ENCODE measurements at places on chromosomes 4 and X.

- no peak for DNase-seq
These were observed 216.8 kb downstream of the FBXO8 start for GRCh38 chr4:174066611-174067205.

GRCh38 chrX:22634751-22635150 is 362.0 kb downstream of the CBLL2 start:
- DNase-seq = no peak

GRCh38 chr4:8557151-8558076 is 22.8 kb upstream of the GPR78 start:
- no peak for DNase-seq

DNA sequence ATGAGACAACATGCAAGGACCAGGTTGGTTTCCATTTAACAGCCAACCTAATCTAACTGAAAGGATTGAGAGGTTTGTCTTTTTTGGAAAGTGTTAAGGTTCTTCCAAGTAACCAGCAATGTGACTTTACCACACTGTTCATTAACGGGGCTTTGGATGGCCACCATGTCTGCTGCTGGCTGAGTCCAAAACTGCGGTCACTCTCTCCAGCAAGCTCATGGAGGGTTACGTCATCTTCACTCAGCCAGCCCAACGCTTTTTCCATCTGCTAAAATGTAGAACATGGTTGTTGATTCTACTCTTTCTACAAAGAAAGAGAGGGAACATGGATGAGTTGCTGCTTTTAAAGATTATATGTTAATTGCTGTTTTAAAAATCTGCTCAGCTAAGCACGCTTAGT is 11.0 kb downstream of the PKD2 start:
- DNase-seq = no peak

- no peak for DNase-seq
These were observed 26.1 kb downstream of the ARFIP1 start for GRCh38 chr4:152805818-152806217.

- DNase-seq = no peak
These were observed 74.3 kb downstream of the NUDT10 start for GRCh38 chrX:51406688-51407519.

DNA sequence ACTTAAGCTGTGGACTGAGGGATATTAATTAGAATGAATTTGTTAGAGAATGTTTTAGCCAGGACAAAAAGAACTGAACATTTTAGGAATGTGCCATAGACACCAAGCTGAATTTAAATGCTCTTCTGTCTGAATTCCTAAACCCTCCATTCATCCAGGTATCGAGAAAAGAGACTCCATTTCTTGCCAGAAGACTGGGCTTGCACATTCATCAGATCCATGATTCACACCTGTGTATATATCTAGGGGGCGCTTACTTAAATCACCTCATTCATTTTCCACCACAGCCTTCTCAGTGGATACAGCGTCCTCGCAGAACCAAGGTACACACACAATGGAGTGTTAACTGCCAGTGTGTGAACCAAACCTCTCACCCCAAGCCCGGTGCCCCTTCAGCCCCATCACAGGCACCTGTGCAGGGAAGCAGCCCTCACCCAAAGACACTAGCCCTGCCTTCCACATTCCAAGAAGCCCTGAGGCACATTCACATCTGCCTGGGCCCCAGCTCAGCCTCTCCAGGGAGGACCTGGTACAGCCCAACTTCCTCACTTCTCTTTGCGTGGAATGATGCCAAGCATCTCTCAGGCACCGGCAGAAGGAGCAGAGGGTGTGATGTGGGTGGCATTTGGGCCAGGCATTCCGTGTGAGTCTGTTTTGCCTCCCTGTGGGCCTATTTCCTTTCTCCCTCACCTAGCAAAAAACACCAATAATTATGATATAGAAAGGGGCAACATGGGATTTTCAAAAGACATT is 35.6 kb upstream of the C1QTNF7 start:
- DNase-seq = no peak

DNA sequence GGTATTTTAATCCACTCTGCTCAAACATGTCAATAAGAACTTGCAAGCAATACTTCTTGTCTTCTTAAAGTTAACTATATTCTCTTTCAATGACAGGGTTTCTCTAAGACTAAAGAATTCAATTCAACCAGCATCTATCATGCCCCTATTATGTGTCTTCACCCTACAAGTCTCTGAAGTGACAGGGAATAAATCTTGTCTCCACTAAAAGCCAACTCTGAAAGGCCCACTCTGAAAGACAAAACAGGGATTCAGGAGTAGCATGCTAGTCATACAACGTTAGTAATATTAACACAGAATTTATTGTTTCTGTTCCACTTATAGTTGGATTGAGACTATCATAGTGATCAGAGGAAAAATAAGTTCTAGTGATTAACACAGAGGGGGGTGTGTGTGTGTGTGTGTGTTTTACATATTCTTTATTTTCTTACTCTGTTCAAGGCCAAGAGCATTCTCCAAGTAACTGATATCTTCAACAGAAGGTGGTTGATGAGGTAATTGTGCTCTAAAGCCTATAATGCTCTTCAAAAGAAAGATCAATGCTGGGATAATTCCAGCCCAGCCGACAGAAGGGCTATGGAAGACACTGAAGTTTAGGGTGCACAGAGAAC is 122.4 kb upstream of the DCLK2 start:
- DNase-seq = no peak

- DNase-seq = no peak
These were observed 14.6 kb downstream of the ZNF718 start for GRCh38 chr4:138935-139334.

GRCh38 chrX:5976332-5976731 is 252.3 kb downstream of the NLGN4X start:
- DNase-seq = no peak

DNA sequence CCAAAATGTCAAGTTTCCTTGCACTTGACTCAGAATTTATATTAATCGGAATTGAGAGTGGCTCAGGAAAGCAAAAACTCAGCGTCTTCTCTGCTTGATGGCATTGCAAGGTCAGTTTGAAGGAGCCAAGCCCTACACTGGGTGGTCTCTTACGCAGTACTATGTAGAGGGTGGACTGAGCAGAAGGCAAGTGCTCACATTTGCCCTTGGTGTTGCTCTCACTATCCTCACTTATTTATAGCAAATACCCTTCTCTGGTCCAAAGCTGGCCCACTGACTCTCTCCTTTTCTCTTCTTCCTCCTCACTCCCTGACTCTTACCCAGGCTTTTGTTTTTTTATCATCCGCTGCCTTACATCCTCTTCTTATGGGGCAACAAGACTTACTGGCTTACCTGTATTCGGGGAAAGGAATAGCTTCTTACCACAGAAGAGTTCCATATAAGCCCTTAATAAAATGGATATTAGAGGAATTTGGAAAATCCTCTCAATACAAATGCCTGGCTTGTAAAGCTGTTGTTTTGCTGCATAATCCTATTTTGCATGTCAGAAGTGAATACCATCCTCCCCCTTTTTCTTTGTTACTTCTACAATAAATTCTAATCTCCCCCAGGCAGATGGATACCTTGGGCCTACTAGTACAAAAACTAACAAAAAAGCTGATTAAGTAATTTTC is 24.8 kb upstream of the GATB start:
- no peak for DNase-seq

DNA sequence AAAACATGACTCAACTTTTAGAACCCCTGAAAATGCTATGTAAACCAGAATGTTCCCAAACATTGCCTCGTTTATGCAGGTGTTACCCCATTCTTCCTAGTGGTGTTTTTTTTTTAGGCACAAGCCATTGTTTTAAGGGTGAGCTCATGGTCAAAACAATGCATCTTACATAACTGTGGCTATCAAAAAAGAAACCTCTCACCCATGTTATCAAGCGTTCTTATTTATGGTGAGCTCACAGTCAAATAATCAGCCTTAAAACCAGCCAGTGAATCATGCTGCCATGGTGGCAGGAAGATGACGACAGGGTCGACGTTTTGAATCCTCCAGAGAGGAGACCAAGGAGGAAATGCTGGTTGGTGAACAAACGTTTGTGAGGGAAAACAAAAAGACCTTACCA is 195.2 kb downstream of the KDR start:
- no peak for DNase-seq

DNA sequence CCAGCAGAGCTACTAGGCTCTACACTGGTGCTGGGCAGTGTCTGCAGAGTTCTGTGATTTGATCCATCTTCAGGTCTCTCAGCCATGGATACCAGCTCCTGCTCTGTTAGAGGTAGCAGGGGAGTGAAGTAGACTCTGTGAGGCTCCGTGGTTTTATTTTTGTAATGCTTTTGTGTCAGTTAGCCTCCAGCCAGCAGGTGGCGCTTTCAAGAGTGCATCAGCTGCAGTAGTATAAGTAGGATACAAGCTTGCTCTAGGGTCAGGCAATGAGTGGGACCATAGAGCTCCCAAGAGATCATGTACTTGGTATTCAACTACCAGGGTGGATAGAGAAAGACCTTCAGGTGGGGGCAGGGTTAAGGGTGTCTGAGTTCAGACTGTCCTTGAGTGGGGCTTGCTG is 362.5 kb upstream of the TRAM1L1 start:
- no peak for DNase-seq

- no peak for DNase-seq
These were observed at the start of gene TMEM156 for GRCh38 chr4:39032218-39033085. TMEM156 (minus strand) TSS chr4:39032409; CDS start chr4:39032313, 96 bp downstream.

- DNase-seq = no peak
These were observed 258.1 kb upstream of the AGTR2 start for GRCh38 chrX:115912372-115912897.

- DNase-seq = peak; percentile 42
These were observed at the start of gene SORCS2 for GRCh38 chr4:7192252-7193029. SORCS2 (plus strand) TSS chr4:7192538.

DNA sequence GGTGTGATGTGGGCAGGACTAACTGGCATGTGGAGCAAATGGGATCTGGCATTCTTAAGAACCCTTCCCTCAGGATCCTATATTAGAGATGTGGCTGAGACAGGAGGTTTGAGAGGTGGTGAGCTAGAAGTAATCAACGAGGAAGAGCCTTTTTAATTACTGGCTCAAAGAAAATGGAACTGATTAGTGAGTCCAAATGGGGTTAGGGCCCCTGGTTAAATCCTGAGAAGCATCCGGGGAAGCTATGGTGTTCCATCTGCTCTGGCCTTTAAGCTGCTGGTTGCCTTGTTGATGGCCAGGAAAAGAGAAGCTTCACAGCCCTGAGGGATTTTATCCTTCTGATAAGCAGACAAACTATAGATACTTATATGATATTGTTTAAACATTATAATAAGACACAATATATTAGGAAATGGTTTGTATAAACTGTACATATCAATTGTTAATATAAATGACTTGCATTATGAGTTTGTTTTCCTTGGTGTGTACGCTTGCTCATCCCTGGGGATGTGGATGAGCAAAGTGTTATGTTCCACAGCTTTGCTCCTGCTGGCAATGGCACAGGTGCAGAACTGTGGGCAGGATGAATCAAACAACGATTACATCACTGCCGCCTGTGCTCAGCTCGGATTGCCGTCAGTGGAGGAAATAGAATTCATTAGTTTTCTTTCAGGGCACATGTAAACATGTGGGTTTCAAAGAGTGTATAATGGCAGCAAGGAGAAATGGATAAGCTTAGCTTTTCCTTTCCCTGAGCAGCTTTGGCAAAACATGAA is 328.6 kb upstream of the ARX start:
- peak; percentile 41 for DNase-seq

GRCh38 chr4:156950090-156950489 is 21.5 kb downstream of the PDGFC start:
- no peak for DNase-seq
